NCI-H510A (cell line): ENCODE measurements at places on chromosomes 3 and 15.

DNA sequence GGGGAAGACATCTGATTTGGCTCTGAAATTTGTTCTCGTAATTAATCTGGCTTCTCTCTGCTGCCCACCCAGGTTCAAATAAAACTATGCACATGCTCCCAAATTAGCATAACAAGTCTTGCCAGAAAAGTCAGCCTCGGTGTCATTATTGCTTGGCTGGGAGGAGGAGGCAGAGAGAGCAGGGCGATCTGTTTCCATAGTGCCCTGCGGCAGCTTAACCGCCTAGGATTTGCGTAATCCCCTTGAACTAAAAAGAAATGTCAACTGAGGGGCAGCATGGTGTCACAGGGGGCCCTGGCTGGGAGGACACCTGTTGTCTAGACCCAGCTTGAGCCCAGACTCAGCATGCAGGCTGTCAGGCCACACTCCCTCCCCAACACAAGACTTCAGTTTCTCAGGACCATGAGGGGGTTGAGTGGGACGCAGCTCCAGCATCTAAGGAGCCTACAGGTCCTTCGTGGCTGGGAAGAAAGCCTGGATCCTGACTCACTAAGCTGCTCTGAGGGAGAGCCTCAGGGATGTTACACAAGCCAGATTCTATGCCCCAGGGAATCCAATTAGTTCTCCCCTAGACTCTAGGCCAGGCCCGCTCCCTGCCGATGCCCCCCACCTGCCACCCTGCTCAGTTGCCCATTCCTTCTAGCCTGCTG lies 17.3 kb downstream of the MRPS11 start:
- DNase-seq, result no peak

DNA sequence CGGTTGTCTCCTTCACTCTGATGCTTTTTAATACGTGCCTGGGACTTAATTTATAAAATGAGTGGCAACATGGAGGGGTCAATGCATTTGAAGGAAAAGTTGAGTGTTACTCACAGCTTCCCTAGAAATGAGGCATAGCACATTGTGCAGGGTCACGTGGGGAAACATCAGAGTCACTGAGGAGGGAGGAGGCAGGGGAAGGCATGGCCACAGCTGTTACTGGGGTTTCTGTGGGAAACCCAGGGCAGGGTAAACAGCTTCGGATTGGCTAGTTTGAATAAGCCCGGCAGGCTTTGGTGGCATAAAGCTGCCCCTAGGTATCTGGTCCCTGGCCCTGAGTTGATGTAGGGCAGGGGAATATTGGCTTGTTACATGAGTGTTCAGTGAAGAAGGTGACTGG lies 98.9 kb upstream of the ST8SIA2 start:
- DNase-seq, result no peak

DNA sequence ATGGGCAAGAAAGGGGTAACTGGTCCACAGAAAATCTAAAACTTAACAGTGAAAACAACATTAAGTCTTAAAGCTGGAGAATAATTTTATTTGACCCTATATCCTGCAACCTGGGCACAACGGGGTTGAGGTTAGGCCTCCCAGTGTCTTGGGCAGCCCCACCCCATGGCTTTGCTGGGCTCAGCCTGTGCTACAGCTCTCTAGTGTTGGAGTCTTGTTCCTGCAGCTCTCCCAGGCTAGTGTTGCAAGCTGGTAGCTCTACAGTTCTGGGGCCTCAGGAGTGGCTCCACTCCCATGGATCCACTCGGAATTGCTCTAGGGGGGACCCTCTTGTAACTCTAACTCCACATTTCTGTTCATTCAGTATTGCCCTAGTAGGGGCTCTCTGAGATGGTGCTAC lies 24.9 kb upstream of the GNB4 start:
- DNase-seq, result no peak

- DNase-seq, result no peak
Observed at GRCh38 chr3:96966181-96966929, 152.0 kb downstream of the EPHA6 start.

- DNase-seq, result no peak
Observed at GRCh38 chr15:56205061-56205876, 38.4 kb downstream of the RFX7 start.

GRCh38 chr3:135103917-135104316 lies 308.9 kb downstream of the EPHB1 start:
- DNase-seq, result no peak

GRCh38 chr15:65884511-65884910 lies 15.2 kb downstream of the RAB11A start:
- DNase-seq, result no peak

DNA sequence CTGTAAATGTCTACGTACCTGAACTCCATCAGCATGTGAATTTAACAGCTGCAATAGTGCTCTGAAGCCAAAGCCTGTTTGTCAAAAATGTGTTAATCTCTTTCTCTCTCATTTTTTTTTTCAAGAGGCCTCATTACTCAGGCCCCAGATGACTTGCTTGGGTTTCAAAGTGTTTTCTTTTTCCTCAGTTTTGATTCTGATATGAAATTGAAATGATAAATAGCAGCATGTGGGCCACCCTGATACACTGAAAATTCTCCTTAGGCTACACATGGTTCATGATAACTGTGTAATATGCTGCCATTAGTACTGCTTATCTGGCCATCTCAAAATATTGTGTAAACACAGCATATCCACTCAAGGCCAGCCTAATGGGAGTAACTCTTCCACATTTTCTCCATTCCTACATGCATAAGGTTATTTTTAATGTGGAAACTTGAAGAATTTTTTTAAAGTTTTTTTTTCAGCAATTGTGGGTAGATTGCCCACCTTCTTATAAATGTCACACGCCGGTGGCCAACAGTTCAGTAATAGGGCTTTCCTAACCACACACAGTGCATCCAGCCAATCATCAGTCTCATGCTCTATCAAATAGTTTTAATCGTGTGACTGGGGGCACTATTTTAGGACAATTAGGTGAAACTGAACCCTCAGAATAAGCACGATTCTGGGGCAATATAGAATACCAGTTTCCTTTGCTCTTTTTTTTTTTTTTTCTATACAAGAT lies 13.1 kb upstream of the DENND4A start:
- DNase-seq, result no peak

GRCh38 chr3:126197854-126198584 lies 17.6 kb upstream of the ALDH1L1 start:
- DNase-seq, result no peak

GRCh38 chr15:70337277-70338186 lies 239.8 kb upstream of the TLE3 start:
- no peak for DNase-seq

DNA sequence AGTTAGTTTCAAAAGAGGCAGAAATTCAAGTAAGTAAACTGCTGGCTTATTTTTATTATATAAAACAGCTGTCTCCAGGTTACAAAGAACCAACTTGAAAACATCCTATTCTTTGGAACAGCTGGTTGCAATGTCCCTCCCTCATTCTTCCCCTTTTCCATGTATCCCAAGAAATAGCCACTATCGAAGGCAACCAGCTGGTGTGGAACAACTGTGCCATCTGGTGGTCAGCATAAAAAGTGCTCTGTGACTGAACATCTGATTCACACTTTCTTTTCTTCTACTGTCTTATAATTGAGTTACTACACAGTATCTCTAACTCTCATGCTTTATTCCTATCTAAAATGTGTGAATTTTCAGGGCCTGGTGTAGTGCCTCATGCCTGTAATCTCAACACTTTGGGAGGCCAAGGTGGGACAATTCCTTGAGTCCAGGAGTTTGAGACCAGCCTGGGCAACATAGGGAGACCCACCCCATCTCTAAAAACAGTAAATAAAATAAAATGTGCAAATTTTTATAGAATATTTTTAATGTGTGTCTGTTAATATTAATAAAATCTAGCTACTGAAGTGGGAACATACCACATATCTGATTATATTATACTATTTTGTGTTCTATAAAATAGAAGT lies 9.6 kb downstream of the OSBPL11 start:
- DNase-seq, result no peak

DNA sequence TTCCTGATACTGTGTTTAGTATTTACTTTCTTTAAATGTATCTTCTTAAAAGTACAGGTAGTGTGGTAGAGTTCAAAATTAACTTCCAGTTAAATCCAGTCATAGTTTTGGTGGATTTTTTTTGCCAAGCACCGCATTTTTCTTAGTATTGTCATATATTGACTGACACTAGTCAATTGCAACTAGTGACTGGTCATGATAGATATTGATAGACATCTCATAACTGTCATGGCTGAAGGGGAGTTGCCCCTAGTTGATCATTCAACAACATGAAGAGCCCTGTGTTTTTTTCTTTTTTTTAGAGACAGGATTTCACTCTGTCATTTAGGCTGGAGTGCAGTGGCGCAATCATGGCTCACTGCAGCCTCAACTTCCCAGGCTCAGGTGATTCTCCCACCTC lies 22.1 kb downstream of the RAB8B start:
- DNase-seq, result no peak

DNA sequence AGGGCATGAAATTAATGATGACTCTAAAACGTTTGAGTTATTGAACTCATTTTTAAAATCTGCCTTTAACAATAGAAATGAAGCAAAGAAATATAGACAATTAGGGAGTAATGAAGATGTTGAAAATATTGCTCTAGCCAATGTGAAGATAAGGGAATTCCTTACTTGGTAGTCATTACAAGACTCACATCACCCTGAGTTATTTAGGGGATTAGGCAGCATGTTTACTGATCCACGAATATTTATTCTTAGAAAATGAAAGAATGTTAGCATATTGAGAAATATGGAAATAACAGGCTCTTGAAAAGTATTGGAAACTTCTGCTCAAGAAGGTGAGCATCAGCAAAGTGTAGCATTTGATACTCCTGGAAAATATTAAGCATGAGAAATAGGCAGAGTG lies 398.1 kb upstream of the ARPP21 start:
- no peak for DNase-seq

GRCh38 chr3:152269831-152270734 lies 1.4 kb downstream of the MBNL1 start:
- DNase-seq, result peak; percentile 18

DNA sequence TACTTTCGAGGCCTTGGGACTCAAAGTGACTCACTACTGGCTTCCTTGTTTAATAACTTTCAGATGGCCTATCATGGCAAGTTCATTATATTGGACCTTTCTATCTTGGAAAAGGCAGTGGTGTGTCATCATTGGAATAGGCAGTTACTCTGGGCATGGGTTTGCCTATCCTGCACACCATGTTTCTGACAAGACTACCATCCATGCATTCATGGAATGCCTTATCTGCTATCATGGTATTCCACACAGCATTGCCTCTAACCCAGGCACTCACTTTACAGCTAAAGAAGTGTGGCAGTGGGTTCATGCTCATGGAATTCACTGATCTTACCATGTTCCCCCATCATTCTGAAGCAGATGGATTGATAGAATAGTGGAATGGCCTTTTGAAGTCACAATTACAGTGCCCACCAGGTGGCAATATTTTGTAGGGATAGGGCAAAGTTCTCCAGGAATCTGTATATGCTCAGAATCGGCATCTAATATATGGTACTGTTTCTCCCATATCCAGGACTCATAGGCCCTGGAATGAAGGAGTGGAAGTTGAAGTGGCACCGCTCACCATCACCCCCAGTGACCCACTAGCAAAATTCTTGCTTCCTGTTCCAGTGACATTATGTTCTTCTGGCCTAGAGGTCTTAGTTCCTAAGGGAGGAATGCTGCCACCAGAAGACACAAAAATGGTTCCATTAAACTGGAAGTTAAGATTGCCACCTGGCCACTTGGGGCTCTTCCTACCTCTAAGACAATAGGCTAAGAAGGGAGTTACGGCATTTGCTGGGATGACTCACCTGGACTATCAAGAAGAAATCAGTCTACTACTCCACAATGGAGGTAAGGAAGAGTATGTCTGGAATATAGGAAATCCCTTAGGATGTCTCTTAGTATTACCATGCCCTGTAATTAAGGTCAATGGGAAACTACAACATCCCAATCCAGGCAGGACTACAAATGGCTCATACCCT lies 1161.4 kb downstream of the SI start:
- no peak for DNase-seq

GRCh38 chr3:41334426-41334825 lies 135.1 kb downstream of the CTNNB1 start:
- DNase-seq, result no peak

GRCh38 chr3:117304681-117305080 lies 595.1 kb downstream of the TUSC7 start:
- DNase-seq, result no peak

GRCh38 chr3:134359121-134360010 lies 14.9 kb downstream of the AMOTL2 start:
- DNase-seq, result no peak

DNA sequence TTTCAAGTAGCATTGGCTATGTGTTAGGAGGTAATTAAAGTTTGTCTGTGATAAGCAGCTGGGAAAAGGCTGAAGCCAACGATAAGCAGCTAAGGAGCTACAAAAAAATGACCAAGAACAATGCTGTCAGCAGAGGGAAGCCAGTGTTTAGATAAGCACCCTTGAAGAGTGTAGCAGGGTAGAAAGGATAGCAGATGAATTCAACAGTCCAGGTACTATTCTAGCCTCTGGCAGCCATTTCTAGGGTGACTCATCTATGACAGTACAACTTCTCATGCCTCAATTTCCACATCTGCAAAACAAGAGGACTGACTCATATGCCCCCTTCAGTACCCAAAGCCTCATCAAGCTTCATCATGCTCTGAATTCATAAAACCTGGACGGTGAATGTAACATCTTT lies 617.6 kb upstream of the UBE2E2 start:
- no peak for DNase-seq

- DNase-seq, result no peak
Observed at GRCh38 chr3:181913254-181913653, 201.5 kb downstream of the SOX2 start.

DNA sequence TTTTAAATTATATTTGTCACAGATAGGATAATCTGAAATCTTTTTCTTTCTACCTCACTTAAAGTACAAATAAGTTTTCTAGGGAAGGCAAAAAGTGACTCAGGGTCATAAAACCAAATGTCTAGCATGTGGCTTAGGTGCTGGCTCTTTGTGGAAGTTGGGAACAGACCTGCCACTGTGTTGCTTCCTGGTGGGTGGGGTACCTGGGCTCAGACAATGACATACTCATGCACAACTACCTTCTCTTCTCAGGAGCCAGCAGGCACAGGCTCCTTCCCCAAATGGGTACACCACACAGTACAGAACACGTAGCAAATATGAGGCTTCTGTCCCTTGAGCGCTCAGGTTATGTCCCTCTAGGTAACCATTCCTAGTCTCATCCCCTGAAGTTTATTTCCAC lies 40.1 kb upstream of the MUC13 start:
- DNase-seq, result no peak

- no peak for DNase-seq
Observed at GRCh38 chr3:69833591-69833990, 94.3 kb downstream of the MITF start.

- DNase-seq, result no peak
Observed at GRCh38 chr3:189049458-189050236, 122.1 kb upstream of the TPRG1 start.

- peak; percentile 56 for DNase-seq
Observed at GRCh38 chr15:90201130-90201943, at the start of gene SEMA4B. Gene SEMA4B, plus strand, starts transcription at chr15:90201330. Its CDS starts 249 bp downstream, at chr15:90201579.

- peak; percentile 12 for DNase-seq
Observed at GRCh38 chr3:136343446-136343845, 93.3 kb downstream of the PCCB start.

GRCh38 chr15:73624530-73624929 lies 8.7 kb downstream of the NPTN start:
- no peak for DNase-seq
